ENCODE measurements at places on chromosomes 12 and 14. TPM values are rescaled to one million over a fixed set of nuclear protein-coding genes. Genes with fewer than 3 reads are reported as not detected.

- no peak for DNase-seq
Observed at GRCh38 chr12:124006846-124007713, 34.1 kb downstream of the ZNF664 start.

LPAR5 gene
- total RNA-seq = 0.62 TPM

GRCh38 chr12:106149096-106149784 is 10.5 kb upstream of the NUAK1 start:
- DNase-seq = no peak

ENDOU gene
- not detected for total RNA-seq

- no peak for DNase-seq
Observed at GRCh38 chr12:110844551-110845338, 2.0 kb upstream of the CCDC63 start.

Data from occipital lobe (tissue), 3 donors.